ENCODE measurements at places on chromosomes 16 and 17. TPM values are rescaled to one million over a fixed set of nuclear protein-coding genes. Genes with fewer than 3 reads are reported as not detected.

The SOX8 gene
- 0.10 TPM for total RNA-seq

The OR1G1 gene
- total RNA-seq: not detected

The P2RX5 gene
- 6.0 TPM for total RNA-seq

The ANKS4B gene
- total RNA-seq: not detected

The DNAAF8 gene
- not detected for total RNA-seq

The KRTAP4-1 gene
- not detected for total RNA-seq

The CCL4 gene
- not detected for total RNA-seq

The FAM117A gene
- total RNA-seq: 9.3 TPM

The STXBP4 gene
- total RNA-seq: 3.5 TPM

The RGS11 gene
- 1.1 TPM for total RNA-seq

Measured in mammary microvascular endothelial cell (primary cell).